ENCODE measurements at places on chromosomes 16 and 17.

DNA sequence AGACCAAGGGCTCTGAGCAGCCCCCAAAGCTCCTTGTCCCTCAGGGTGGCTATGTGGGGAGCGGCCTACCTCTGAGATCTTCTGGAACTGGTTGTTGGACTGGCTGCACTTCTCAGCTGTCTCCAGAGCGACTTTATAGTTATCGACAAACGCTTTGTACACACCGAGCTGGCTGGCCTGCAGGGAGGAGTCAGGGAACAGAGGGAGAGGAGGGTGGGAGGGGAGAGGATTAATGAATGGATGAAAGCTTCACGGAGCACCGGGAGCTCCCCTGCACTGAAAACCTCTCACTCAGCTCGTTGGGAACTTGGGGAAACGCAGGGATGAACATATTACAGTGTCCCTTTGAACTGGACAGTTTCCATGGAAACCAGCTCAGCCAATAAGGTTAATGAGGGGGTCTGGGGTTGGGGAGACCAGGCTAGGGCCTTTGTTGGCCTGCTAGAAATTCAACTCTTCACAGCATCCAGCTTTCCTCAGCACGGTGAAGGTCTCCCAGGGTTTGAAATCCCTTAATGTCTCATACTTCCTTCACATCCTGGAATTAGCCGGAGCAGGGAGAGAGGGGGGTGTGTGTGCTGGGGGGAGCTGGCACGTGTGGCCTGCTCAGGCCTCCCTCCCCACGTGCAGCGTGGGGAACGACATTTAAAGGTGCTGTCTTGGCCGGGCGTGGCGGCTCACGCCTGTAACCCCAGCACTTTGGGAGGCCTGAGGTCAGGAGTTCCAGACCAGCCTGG is 86.7 kb downstream of the TIMM22 start:
- no peak for DNase-seq

DNA sequence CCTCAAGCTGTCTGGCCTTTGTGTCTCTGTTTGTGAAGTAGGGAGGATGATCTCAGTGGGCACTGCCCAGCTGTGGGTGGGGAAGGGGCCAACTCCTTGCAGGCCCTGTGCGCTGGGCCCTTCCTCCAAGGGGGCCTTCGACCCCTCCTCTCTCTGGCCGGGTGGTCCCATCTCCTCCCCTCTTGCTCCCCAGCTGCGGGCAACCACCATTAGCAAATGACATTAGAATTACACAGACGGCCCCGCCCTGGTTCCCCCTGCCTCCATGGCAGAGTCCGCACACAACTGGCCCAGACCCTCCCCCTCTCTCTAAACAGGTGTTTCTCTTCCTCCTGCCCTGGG is 2.5 kb upstream of the SLC6A4 start:
- no peak for DNase-seq

GRCh38 chr17:18187226-18187625 is 3.6 kb downstream of the ALKBH5 start:
- peak; percentile 34 for DNase-seq

- DNase-seq: no peak
Observed at GRCh38 chr17:39318636-39319035, 82.8 kb downstream of the FBXL20 start.

DNA sequence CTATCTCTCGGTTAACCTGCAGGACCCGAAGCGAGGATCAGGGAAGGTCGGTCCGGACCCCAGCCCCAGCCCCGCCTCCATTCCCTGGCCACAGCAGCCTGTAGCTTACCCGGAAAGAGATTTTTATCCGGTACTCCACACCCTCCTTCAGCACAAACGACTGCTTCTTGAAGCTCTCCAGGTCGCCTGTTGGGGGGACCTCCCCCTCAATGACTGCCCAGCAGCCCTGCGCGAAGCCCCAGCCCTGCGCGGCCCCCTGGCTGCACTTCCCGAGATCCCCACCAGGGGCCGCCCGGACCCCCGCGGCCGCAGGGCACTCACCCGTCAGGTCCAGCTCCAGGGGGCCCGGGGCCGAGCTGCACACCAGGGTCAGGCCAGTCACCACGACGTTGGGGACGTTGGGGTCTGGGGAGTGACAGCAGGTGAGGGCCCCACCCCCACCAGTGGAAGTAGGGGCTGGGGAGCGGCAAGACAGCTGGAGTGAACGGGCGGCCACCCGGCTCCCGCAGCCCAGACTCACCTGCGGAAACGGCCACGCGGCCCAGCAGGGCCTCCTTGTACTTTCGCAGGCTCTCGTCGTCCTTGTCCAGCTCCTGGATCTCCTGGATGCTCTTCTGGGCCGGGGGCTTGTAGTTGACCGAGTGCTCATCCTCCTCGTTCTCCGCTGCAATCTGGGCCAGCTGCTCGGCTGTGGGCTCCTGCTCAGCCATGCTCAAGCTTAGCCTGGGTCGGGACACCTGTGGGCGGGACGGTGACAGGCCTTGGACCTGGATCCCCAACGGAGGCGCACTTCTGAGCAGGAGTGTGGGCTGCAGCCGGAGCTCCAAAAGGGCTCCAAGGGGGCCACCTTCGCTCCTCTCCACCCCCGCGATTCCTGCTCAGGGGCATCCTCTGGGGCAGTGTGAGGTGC is 1.7 kb downstream of the ARHGDIA start:
- peak; percentile 72 for DNase-seq

GRCh38 chr16:30458561-30459394 is 13.1 kb upstream of the SEPHS2 start:
- no peak for DNase-seq

DNA sequence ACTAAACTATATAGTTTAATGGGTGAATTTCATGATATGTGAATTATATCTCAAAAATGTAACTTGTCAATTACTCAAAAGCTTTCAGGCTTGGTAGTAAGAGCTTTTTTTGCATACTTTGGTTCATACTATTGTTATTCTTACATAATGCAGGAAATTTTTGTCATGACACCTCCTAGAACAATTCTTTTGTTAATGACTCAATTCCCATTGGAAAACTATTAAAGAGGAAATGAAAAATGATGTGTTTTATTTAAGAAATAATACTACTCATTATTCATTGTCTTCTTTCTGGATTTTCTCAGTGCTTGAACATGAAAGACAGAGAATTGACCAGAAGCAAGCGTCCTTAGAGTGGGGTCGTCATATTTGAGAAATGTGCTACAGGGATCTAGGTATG is 196.4 kb upstream of the KCNJ16 start:
- no peak for DNase-seq

DNA sequence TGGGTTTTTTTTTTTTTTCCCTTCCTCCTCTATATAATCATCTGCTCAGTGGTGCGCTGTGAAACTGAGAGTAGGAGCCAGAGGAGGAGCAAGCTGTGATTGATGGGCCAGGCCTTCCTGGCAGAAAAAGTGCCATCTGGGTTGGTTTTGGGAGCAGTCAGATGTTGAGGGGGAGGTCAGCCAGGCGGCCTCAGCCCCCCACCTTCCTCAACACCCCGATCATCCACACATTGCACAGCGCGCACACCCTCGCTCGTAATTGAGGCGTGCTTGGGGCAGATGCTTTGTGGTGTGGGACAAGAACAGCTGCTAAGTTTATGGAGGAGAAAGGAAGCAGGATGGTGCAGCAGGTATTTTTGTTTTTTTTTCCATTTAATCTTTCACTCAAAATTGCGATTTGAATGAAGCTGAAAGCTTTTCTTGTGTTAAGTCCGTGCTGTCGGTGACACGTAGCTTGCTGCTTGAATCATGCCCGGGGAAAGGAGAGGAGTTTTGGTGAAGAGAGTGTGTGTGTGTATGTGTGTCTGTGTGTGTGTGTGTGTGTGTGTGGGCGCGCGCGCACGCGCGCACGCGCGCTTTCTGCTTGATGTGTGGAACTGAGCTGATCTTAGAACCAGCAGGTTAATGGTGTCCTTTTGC is 177.4 kb downstream of the RBFOX1 start:
- DNase-seq: no peak

GRCh38 chr17:43772877-43773648 is 5.7 kb downstream of the DUSP3 start:
- DNase-seq: no peak

GRCh38 chr17:81342269-81343070 is 47.4 kb upstream of the SLC38A10 start:
- peak; percentile 53 for DNase-seq

GRCh38 chr16:1494129-1494640 is 1.0 kb downstream of the TELO2 start:
- peak; percentile 88 for DNase-seq

GRCh38 chr16:58421529-58421928 is 29.3 kb downstream of the GINS3 start:
- DNase-seq: peak; percentile 25

DNA sequence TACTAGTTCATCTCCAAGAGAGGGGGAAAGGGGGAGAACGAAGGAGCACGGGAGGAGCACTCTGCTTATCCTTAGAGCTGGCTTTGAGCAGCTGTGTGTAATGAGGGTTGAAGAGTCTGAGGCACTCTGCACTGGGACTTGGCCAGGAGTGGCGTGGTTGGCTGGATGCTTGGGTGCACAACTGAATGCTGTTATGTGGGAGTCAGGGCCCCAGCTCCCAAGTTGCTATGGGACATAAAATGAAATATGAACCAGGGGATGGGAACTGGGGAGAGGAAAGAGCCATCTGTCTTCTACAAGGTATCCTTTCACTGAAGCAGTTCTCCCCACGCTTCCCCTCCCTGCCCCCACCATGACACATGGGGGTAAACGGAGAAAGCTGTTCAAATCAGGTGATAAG is 105.9 kb upstream of the ANKFN1 start:
- DNase-seq: no peak

GRCh38 chr17:1049446-1050225 is 52.7 kb downstream of the TIMM22 start:
- no peak for DNase-seq

GRCh38 chr16:19860166-19861041 is 24.2 kb downstream of the GPRC5B start:
- DNase-seq: peak; percentile 65

GRCh38 chr17:55237268-55237667 is 27.5 kb upstream of the HLF start:
- DNase-seq: peak; percentile 18

GRCh38 chr16:70724146-70725023 is 38.5 kb upstream of the MTSS2 start:
- DNase-seq: no peak

GRCh38 chr17:76645481-76645880 is 1.9 kb upstream of the ST6GALNAC1 start:
- no peak for DNase-seq

- no peak for DNase-seq
Observed at GRCh38 chr17:36894925-36895324, 42.4 kb upstream of the LHX1 start.

- peak; percentile 40 for DNase-seq
Observed at GRCh38 chr16:11063448-11064201, 119.3 kb downstream of the CLEC16A start.

DNA sequence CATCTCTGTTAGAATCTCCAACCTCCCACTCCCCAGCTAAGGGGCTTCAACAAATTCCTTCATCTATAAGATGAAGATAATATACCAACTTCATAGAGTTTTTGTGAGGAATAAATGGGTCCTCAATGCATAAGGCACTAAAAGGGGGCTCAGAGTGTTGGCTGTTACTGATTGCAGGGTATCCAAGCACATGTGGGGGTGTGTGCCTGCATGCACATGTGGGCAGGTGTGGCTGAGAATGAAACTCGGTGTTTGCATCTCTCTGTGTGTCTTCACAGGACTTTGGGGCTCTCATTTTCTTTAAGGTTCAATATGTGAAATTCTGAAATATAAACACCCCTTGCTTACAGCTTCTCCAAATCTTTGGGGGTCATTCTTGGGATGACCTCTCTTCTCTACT is 4.1 kb upstream of the PPP1R9B start:
- no peak for DNase-seq

DNA sequence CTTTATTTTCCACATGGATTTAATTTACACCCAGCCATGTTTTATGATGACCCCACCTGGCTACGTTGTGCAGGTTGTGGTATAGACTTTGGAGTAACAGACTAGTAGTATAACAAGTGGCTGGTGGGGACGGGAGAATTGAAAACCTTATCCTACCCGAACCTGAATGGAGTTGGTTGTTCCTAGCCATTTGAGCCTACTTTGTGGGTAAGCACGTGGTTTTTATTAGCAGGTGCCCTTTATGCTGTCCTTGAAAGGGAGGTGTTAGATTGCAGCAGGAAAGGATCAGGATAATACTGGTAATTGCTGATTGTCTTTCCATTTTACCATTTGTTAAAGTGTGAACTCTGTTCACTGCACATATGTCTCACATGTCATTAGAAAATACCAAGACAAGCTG is 31.9 kb upstream of the PHAF1 start:
- no peak for DNase-seq

- no peak for DNase-seq
Observed at GRCh38 chr17:9313346-9313745, 262.3 kb downstream of the STX8 start.

DNA sequence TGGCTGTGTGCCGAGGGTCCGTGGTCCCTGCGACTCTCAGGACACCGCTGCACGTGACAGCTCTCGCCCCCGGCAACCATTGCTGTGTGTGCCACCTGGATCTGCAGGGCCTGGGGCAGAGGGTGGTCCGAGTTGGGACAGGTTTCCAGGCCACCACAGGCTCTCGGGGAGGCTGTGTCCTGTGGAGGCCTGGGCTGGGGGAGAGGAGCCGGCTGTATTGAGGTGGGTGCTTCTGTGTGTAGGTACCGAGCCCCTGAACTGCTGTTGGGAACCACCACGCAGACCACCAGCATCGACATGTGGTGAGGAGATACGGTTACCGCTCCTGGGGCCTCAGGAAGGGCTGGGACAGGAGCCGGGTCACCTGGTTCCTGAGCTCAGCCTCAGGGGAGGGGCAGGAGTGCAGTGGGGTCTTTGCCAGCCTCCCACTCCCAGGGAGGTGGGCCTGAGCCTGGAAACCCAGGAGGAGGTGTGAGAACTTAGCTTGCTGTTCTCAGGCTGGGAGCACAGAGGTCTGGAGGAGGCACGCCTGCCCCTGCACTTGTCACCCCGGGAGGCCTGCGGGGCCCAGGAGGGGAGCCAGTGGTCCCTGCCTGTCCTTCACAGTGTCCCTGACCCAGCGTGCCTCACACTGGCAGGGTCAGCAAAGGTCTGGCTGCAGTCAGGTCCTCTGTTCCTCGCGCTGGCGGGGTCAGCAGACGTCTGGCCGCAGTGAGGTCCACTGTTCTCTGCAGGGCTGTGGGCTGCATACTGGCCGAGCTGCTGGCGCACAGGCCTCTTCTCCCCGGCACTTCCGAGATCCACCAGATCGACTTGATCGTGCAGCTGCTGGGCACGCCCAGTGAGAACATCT is 7.3 kb downstream of the SPATA2L start:
- DNase-seq: no peak

- DNase-seq: peak; percentile 3
Observed at GRCh38 chr16:24409045-24409444, 130.3 kb upstream of the RBBP6 start.

DNA sequence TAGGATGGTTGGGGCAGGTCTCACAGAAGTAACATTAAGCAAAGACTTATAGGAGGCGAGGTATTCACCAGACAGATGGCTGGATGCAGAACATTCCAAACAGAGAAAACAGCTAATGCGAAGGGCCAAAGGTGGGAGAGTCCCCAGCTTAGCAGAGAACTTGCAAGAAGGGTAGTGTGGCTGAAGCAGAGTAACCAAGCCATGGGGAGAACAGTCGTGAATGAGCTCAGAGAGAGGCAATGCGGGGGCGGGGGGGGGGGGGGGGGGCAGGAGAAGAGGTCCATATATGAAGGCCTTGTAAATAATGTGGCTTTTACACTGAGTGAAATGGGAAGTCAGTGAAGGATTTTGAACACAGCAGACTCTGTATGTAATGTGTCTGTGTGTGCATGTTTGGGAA is 81.3 kb downstream of the SMG6 start:
- no peak for DNase-seq

GRCh38 chr17:19714542-19715411 is 1.6 kb downstream of the SLC47A2 start:
- no peak for DNase-seq

Measured in cardiac muscle cell (in vitro differentiated cells and primary cell).